ENCODE measurements at places on chromosomes 16 and 17.

DNA sequence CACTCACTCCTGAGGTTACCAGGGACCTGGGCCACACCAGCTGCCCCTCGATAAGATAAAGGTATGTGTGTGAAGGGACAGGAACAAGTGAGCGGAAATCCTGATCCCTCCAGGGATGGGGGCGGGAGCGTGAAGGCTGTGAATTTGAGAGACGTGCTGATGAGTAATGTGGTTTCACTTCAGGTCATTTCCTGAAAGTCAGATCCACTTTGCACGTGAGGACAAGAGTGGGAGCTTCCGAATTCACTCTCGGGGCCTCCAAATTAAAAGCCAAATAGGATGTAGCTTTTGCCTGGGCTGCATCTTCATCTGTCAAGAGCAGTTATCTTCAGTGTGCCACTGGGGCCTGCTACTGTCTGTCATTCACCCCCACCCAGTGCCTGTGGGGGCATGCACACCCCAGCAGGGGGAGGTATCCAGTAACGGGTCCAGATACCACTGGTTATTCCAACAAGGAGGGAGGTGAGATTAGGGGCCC lies 87.4 kb upstream of the LHX1 start:
- no peak for DNase-seq

DNA sequence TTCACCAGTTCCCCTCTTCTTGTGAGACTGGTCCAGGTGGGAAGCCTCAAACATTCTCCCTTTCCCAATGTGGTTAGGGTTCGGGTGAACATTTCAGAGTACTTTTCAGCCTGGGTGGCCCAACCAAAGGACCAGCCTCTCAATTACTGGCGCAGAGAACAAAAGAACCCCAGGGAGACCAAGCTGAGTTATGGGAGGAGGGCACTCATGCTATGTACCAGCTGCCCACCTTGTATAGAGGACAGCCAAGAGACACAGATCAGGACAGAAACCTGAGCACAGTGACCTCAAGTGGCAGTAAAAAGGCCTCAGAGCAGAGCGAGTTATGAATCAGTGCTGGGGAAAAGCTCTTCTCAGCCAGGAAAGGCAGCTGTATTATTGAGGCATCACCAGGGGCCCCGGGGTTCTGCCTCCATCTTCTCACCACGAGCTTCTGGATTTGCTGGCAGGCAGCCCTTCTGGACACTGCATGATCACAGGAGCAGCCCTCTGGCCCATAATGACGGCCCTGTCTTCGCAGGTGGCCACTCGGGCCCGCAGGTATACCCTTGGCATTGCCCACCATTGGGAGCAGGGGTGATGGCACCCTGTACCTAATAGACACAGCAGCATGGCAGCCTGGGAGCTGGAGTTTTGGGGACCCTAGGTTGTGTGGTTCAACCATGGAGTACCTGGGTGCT lies 3.8 kb downstream of the G6PC3 start:
- no peak for DNase-seq

DNA sequence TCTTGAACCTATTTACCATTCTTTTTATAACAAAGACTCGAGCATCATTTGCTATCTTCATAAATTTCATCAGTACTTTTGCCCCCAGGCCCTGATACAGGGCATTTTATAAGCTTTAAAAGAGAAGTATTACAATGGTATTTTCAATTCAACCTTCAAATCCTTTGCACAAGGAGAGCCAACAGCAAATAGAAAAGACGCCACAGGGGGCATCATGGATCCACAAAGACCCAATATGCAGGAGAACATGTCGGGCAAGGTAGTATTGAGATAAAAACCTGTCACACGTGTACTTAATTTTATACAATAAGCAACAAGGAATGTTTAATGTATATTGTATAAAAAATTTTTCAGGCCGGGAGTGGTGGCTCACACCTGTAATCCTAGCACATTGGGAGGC lies 10.2 kb downstream of the MAP3K14 start:
- no peak for DNase-seq

GRCh38 chr17:71741836-71742235 lies 379.0 kb upstream of the SOX9 start:
- no peak for DNase-seq

- DNase-seq: no peak
Observed at GRCh38 chr17:81712468-81713003, 452 bp downstream of the SLC25A10 start.

DNA sequence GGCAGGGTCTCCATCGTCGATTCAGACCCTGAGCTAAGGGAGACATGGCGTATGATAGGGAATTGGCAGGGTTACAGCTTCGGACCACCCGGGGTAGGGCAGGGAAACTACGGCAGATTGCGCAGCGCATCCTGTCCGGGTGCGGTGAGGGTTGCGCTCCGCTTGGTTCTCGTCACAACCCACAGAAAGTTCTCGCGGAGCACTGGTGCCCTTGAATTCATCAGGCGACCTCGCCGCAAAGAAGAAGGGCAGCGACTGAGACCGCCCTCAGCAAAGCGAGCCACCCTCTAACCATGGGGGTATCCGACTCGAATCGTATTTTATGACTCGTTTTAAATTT lies 1.2 kb downstream of the HS3ST3B1 start:
- peak; percentile 41 for DNase-seq

- no peak for DNase-seq
Observed at GRCh38 chr17:47304186-47304585, 19.6 kb upstream of the EFCAB13 start.

DNA sequence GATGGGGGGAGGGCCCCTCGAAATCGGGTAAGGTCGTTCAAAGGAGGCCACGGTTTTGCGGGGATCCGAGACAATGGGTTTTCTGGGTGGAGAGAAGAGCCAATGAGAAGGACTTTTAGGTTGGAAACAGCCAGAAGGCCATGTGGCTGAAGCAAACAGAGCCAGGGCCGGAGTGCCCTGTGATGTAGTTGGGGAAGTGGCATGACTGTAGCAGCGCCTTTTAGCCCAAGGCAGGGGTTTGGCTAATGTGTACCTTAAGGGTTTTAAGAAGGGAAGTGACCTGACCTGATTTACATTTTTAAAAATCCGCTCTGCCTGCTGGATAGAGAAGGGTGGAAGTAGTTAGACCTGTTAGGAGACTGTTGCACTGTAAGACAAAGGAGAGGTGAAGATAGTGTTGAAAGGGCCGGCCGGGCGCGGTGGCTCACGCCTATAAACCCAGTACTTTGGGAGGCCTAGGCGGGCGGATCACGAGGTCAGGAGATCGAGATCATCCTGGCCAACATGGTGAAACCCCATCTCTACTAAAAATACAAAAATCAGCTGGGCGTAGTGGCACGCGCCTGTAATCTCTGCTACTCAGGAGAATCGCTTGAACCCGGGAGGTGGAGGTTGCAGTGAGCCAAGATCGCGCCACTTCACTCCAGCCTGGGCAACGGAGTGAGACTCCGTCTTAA lies 1.0 kb downstream of the LYRM1 start:
- peak; percentile 57 for DNase-seq

DNA sequence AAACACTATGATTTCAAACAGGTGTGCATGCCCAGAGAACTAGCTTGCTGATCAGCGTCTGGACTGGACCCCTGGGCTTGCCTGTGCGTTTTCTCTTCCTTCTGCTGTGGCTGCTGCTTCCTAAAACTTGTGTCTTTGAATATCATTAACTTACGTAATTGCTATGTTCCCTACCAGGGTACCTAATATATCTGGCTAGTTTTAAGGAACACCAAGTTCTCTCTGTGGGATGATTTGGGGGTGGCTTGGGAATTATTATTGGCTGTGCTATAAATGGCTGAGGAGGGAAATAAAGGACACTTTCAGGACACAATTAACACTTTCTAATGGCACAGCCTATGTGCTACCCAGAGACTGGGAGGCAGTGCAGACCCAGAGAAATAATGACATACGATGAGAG lies 606.0 kb upstream of the RBFOX1 start:
- DNase-seq: no peak

GRCh38 chr16:30377050-30377811 lies 2.6 kb downstream of the MYL11 start:
- no peak for DNase-seq

DNA sequence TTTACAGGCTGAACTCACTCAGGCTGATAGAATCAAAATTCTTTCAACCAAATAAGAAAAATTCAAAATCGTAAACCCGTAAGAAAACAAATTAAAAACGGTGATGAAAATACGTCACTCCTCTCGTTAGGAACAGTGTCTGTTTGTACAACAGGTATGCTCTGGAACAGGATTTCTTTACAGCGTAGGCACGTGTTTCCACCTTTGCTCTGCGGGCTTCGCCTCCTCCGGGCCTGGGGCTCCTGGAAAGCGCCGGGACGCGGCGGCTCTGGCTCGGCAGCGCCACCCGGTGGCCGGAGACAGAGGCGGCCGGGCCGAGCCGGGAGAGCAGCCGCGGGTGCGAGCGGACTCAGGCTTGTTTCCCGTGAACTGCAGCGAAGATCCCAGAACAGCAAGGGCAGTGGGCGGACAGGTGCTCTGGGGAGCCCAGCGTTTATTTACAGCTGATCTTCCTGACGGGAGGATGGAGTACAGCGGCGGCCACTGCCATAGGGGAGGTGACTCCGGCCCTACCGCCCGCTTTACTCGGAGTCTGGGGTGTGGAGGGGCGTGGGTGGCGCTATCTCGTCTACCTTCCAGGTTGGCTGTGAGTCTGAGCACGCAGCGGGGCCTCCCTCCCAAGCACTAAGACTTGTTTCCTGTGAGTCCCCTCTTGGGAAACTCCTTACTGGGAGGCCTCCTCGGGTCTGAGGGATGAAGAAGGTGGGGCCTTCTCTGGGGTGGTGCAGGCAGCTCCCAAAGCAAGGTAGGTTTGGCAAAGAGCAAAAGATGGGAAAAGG lies 40.5 kb upstream of the ATP2A3 start:
- DNase-seq: peak; percentile 90

- no peak for DNase-seq
Observed at GRCh38 chr16:65658787-65659220, 536.9 kb upstream of the CDH11 start.

DNA sequence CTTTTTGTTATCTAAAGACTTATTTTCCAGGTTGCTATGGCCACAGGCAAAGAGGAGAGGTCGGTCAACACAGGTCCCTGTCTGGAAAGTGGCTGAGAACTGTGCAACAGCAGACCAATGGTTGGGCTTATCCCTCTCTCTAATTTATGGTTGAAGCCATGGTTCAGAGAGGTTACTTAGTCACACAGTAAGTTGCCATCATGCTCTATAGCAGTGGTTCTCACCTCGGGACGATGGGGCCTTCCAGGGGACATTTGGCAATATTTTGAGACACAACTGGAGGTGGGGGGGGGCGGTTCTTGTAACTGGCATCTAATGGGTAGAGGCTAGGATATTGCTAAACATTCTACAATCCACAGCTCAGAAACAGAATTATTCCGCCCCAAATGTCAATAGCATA lies 842 bp upstream of the LDAF1 start:
- DNase-seq: no peak

GRCh38 chr17:10247810-10248209 lies 49.4 kb upstream of the GAS7 start:
- no peak for DNase-seq
